ENCODE measurements at places on chromosomes 13 and 19.

- peak; percentile 52 for DNase-seq
These were observed 58.3 kb downstream of the RGCC start for GRCh38 chr13:41515491-41516139.

- DNase-seq = no peak
These were observed 17.2 kb downstream of the TNFSF14 start for GRCh38 chr19:6652805-6653094.

- peak; percentile 91 for DNase-seq
These were observed 50.5 kb upstream of the UBE2L5 start for GRCh38 chr13:30371649-30372265.

GRCh38 chr13:29817604-29818378 is 32.6 kb downstream of the UBL3 start:
- no peak for DNase-seq

DNA sequence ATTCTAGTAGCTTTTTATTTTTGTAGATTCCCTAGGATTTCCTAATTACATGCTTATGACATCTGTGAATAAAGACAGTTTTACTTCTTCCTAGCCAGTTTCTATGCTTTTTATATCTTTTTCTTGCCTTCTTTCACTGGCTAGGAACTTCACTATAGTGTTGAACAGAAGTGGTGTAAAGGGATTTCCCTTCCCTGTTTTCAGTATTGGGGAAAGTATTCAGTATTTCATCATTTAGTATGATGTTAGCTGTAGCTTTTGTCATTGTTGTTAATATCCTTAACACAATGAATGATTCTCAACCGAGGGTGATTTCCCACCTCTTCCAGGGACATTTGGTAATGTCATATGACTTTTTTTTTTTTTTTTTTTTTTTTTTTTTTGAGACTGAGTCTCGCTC is 77.3 kb downstream of the SLC6A16 start:
- DNase-seq = no peak

DNA sequence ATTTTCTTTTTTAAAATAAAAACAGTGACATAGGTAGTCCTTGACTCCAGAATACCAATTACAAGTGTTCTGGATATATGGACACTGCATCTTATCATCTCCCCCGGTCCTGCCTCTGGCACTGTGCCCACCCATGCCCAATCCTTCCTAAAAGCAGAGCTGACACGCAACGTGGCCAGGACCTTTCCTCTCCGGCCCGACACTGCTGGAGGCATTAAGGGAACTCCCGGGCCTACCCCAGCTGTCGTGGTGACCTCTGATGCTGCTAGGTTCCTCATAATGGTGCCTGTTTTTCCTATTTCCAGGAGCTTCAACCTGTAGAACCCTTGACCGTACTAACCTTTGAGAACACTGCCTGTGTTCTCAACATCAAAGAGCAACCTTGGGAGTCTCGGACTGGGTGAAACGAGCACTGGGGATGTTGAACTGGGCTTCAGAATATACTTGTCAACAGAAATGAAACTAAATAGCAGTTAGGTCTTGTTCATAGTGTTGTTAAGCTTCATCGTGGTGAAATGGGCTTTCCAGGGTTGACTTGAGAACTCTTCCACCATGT is 13.9 kb upstream of the RNF113B start:
- no peak for DNase-seq

GRCh38 chr13:98398581-98398980 is 178.3 kb downstream of the STK24 start:
- DNase-seq = no peak

DNA sequence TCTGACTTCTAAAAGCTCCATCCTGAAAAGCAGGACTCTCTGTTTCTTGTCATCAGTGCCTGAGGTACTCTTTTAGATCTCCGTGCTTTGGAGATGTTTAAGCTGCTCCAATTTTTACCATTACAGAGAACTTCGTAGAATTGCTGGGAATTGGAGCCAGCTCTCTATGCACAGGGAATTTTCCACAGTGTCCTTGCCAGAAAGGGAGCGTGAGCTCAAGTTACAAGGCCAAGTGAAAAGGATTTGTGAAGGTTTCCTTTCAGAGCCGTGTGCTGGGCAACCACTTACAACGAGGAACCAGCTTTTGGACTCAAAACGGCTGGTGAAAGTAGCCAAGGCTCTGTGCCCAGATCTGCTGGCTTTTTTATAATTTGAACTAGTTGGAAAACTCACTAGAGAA is 82.6 kb downstream of the NUFIP1 start:
- DNase-seq = no peak

DNA sequence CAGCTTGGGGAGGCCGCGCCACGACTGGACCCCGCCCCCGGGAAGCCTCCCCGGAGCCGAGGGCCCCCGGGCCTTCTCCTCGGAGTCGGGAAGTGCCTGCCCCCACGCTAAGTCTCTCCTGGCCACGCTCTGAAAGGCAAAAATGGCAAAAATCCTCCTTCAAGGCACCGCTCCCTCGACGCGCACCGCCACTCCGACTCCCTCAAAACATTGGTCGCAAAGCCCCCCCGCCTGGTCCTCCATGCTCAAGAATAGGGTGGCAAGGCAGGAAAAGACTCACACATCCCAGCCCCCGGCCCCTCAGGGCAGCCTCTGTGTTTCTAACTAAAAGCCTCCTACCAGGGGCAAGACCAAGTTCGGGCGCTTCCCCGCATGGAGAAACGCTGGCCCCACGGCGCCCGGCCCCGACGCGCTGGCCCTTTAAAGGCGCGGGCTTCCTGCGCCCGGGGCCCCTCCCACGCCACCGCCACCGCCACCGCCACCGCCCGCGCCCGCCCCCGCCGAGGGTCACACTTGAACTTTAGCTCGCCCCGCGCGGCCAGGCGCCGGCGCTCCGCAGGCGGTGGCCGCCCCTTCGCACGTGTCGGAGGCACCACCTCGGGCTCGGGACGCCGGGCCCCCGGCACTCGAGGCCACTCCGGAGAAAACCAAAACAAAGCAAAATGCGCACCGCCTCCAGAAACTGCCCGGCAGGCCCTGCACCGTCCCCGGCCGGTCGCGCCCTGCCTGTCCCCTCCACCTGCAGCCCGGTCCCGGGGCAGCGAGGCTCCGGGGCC is 1.9 kb downstream of the FOXO1 start:
- peak; percentile 92 for DNase-seq

DNA sequence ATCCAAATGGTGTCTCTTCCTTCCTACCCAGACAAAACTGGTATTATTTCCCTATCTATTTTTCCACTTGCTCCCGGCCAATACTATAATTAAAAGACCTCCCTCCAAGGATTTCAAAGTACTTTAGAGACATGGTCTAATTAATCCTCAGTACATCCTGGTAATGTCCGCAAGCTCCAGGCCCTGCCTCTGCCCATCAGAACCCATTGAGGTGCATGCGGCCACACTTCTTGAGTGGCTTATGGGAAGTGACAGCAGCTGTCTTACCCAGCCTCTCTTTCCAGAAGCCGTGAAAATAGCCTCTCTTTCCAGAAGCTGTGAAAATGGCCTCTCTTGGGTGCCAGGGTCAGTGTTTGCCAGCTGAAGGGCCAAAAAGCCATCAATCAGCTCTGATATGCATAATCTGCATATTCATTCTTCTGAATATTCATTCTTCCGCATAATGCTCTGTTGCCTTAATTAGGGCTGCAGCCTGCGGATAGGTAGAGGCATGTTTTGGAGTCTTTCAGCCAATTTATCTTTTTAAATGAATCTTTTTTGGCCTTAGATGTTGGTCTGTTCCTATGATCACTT is 148.4 kb upstream of the TMTC4 start:
- no peak for DNase-seq

DNA sequence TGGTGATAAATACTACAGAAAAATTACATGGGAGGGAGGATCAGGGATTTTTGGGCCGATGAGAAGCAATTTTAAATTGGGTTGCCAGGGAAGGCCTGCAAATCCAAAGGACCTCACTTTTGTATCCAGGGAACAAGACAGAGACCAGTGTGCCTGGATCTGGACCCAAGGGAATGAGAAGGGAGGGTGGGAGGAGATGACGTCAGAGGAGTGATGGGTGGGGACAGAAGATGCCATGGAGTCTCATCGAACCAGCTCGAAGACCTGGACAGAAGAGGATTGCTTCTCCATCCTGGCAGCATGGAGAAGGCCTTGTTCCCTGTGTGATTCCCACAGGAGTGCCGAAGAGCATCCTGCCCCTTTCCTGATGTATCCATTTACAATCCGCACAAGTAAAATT is 68.9 kb downstream of the ITGBL1 start:
- DNase-seq = no peak

GRCh38 chr13:28658539-28658795 is 463 bp upstream of the POMP start:
- peak; percentile 69 for DNase-seq

DNA sequence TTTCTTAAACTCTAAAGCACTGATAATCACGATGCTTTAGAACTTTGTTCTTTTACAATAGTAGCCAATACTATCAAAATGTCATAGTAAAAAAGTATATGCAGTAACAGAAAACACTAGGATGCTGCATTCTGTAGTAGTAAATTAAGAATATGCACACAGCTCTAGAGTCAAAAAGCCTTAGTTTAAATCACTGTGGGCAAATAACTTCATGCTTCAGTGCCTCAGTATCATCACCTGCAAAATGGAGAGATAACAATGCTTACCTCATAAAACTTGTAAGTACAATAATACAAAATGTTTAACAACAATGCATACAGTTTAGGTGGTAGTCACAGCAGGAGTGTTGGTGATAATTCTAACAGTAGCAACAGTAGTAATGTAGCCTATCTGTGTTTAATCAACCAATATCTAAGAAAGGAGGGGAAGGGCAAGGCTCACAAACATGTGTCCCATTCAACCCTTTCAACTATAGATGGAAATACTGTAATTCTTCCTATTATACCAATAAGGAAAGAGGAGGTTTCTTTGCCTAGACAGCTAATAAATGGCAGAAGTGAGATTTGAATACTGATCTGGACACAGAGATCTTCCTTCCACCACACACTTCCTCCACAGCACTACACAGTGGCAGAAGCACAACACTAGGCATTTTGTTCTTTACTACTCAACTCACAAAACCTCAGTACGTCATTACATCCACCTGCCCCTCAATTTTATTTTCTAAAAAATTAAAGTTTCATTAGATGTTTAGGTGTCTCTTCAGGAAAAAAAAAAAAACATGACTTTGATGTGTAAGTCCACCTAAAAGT is 4.6 kb downstream of the RBM26 start:
- DNase-seq = no peak

- no peak for DNase-seq
These were observed 81.7 kb upstream of the ABCC4 start for GRCh38 chr13:95382916-95383315.

DNA sequence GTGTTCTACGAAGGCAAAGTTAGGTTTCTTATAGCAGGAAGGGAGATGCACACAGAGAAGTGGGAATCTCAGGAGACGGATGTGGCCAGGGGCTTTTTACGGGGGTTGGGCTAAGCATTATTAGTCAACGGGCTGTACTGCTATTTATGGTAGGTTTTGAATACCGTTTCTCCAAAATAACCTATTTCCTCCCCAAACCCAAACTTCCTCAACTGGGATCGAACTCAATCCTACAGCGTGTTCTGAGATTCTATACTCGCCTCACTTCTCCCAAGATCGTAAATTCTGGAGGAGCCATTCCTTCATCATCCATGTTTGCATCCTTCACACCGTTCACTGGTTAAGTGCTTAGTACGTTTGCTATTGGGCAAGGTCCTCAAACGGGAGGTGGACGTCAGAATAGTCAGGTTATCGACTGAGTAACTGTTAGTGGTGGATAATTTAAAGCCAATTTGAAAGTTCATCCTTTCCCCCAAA is 1.2 kb upstream of the TRIM13 start:
- no peak for DNase-seq

DNA sequence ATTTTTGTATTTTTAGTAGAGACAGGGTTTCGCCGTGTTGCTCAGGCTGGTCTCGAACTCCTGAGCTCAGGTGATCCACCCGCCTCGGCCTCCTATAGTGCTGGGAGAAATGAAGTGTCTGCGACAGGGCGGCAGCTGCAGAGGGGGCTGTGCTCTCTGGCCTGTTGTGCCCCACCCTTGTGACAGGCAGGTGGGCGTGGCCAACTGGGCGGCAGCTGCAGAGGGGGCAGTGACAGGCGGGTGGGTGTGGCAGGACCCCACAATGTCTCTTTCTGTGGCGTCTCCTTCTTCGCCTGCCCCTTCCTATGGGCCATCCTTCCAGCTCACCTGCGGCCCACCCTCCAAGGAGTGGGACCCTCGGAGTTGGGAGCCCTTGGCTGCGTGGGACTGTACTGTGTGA is 11.8 kb downstream of the STK11 start:
- DNase-seq = no peak

- DNase-seq = no peak
These were observed 1.9 kb upstream of the RASA3 start for GRCh38 chr13:114134111-114134943.

DNA sequence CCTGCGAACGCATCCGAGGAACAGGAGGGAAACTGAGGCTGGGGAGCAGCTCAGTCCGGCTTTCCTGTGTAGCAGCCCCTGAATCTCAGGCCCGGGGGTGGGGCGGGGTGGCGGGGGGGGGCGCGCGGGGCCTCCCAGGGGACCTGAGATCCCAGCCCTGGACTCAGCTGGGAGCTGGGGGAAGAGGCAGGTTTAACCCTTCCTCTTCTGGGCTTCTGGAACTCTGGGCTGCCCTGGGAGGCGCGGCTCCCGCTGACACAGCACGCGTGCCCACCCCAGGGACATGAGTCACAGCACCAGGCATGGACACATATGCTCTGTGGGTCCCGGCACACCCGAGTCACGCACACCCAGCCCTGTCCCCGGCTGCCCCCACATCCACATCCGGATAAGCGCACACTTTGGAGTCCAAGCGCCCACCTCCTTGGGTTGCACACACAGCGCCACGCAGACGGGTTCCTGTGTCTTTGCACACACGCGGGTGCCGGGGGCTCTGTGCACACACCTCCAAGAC is 3.5 kb upstream of the CIRBP start:
- peak; percentile 79 for DNase-seq

- no peak for DNase-seq
These were observed 242.9 kb upstream of the DACH1 start for GRCh38 chr13:72109863-72110262.

DNA sequence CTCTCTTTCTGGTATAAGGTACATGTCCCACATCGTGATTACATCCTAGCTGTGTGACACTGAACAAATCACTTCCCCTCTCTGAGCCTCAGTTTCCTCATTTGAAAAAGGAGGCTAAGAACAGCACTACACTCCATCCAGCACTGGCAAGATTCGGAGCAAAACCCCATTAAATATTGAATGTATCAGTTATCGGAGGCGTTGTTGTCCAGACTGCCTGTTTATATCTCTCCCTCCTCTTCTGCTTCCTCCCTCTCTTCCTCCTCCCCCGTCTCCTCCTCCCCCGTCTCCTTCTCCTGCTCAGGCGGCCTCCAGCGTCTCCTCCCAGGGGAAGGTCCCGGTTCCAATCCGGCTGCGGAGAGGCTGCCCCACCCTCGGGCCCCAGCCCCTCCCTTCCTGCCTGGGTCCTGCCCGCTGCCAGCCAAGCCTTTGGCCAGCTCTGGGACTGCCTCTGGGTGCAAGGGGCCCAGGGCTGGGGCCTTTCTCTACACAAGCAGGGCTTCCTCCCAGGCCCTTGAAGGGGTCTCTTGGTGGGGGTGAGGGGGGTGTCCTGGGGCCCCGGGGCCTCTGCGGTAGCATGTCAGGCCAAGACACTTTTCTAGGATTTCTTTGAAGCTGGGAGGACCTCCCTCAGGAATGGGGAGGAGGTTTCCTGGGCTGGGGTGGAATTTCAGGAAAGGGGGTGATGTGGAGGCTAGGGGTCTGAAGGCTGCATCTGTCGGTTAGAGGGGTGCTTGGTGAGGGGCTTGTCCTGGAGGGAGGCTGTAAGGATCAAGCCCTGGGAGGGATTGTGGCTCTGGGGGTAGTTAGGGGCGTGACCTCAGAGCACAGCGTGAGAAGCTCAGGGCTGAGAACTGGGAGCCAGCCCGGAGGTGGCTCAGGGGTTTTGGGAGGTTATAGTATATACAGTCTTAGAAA is 1.9 kb downstream of the RRAS start:
- peak; percentile 76 for DNase-seq
